CD4-positive, alpha-beta T cell treated with Interleukin-2 at 100 ng/mL for 4 hours (primary cell): ENCODE measurements at places on chromosomes 11 and 22.
A peak's percentile ranks its signal among the peaks of the same experiment; 100 is the strongest.

- no peak for DNase-seq
These were observed 648 bp downstream of the DLG2 start for GRCh38 chr11:85626496-85626895.

DNA sequence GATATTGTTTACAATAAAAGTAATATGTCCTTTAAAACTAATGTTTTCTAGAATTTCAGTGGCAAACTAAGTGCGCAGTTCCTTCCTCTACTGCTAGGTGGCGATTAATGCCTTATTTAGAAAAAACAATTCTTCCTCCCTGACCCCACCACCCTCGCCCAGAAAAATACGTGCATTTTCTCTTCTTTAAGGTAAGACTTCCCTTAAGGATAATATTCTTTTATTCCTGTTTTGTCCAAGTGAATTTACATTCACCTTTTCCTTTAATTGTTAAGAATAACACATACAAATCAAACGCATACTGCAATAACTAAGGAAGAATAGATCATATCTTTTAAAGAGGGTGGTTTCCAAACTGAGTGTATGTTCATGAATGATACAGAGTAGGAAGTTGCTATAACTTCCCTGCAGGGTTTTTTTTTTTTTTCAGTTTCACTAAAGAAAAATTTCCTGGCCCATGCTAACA is 17.0 kb upstream of the PSMA1 start:
- DNase-seq: peak; percentile 61

- no peak for DNase-seq
These were observed 40.0 kb upstream of the TENM4 start for GRCh38 chr11:79480864-79481263.

- DNase-seq: no peak
These were observed 247.1 kb downstream of the TBC1D22A start for GRCh38 chr22:47009304-47010101.

DNA sequence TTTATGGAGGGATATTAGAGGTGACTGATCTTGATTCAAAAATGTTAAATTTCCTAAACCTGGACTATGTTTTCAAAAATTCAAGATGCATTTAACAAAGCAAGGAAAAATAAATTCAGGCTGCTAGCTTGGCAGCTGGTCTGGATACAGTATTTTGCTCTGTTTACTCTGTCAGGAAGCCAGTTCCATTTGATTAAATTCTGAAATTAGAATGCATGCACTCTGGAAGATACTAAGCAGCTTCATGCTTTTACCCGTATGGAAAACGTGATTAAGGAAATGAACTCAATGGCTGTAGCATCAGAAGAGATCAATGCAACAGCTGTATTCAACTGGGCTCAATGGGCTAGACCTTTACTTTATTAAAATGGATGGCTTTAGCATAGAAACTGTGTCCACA is 14.2 kb downstream of the C11orf71 start:
- no peak for DNase-seq

DNA sequence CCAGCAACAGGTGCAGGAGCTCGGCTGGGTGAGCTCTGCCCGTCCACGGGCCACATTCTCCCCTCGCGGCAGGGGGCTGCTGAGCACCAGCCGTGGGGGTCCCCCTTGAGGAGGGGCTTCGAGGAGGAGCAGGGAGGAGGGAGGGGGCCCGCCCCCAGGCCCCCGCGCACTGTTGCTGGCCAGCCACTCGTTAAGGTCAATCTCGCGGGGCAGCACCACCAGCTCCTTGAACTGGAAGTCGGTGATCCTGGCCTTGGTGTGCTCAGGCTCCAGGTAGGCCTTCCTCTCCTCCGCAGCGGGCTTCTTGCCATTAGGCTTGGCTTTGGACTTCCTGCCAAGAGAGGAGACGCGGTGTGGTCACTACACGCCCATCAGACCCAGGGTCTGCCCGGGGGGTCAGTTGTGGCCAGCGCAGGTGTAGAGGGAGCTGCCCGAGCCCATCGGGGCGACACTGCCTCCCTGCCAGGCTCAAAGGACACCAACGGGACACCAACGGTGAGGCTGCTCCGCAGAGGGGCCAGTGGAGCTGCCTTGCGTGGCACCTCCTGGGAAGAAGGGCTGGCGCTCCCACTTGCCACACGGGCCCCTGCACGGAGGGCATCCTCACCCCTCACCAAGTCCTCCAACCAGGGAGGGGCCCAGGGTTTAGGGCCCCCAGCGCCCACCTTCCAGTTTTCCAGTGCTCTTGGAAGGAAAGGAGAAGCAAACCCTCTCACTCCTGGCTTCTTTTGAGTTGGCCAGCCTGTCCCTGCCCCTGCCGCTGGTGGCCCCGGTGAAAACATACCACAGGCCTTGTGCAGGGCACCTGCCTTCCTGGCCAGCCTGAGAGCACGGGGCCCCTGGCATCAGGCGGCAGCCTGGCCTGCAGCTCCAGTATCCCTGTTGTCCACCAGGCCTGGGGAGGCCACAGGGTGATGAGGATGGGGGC is 5.8 kb downstream of the MOB2 start:
- no peak for DNase-seq

DNA sequence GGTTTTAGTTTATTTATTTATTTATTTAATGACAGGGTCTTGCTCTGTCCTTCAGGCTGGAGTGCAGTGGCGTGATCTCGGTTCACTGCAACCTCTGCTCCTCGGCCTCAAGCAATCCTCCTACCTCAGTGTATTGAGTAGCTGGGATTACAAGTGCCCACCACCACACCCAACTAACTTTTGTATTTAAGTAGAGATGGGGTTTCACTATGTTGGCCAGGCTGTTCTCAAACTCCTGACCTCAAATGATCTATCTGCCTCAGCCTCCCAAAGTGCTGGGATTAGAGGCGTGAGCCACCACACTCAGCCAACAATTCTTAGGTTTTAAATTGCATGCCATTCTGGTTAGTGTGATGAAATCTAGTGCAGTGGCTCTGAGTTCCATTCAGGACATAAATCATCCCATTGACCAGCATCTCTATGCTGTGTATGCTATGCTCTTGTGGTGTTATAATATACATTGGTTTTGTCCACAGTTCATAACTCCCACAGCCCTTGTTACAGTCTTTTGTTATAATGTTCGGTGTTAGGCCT is 28.5 kb downstream of the ZNF280B start:
- no peak for DNase-seq

GRCh38 chr11:68007498-68008380 is 2.4 kb upstream of the ALDH3B1 start:
- no peak for DNase-seq

- DNase-seq: no peak
These were observed 5.9 kb downstream of the SF1 start for GRCh38 chr11:64772303-64773018.
